ENCODE measurements at places on chromosomes 3 and 15.

GRCh38 chr15:41966414-41966812 lies 5.9 kb downstream of the EHD4 start:
- DNase-seq = no peak

DNA sequence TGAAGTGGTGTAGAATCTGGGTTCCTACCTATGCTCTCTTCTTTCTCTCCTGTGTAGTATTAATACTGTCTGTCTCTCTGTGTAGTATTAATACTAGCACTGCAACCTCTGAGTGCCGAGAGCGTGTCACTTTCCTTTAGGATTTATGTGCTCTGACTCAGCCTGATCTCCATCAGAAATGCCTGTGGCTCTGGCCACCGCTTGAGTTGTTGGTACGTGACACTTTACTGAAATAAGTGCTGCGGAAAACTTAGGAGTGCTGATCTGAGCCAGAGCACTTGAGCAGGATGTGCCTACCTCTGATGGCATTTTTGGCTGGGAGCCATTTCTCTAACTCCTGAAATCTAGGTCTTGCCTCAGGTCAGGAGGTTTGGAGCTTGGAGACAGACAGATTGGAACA lies 807.4 kb downstream of the SQOR start:
- DNase-seq = no peak

- no peak for DNase-seq
These were observed 561.4 kb downstream of the PYDC2 start for GRCh38 chr3:192022412-192022811.

DNA sequence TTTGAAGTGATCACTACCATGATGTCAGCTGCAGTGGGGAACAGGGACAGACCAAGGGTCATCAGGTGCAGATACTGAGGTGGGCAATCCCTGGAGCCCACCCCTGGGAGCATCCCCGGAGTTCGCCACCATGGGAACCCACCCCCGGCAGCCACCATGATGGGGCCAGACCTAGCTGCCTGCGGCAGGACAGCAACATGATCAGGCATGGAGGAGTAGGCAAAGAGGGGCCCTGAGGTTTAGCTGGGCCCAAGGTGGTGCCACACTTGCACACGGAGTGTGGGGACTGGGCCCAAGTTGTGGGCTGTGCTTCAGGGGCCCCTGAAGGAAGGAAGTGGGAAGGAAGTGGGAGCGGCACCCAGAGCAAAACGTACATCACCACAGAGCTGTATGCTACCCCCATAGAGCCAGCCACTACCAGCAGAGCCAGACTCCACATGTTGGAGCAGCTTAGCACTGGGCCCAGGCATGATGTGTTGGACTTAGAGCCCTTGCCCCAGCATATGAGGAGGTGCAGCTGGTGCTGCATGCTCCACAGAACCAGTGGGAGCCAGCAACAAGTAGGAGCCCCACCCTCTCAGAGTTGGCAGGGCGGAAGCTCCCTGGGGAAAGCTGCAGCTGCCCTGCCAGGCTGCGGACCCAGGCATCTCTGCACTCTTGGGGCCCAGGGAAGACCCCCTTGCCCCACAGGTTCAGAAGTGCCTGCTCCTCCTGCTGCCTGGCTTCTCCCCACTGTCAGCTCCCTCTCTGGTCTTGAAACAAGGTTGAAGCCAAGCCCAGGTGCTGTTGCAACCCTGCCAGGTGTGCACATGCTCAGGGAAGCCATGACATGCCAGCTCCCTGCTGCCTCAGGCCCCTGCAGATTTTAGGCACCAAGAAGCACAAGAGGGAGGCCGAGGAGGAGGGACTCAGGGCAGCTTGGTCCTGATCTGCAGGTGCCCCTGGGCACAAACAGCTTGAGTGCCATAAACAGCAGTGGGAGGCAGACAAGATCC lies 515.3 kb downstream of the ZBBX start:
- no peak for DNase-seq

DNA sequence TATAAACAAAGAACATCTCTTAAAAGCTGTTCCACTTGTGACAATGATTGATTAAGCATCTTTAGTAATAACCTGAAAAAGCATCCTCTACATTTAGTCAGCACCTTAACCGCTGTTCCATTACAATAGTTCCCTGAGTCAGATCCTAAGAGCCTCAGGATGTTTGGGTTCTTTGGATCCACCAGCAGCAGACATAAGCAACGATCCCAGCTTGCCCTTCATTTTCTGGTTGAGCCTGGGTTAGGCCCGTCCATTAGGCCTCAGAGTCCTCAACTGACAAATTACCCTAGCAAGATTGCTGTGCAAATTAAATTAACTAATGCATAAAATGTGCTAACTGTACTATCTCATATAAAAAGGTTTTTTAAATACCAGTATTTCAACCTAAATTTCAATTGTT lies 42.3 kb upstream of the ROBO1 start:
- DNase-seq = no peak

- DNase-seq = no peak
These were observed 262.6 kb downstream of the MECOM start for GRCh38 chr3:169400874-169401273.

- DNase-seq = peak; percentile 52
These were observed at the start of gene ZNF660 for GRCh38 chr3:44584646-44585501. Gene ZNF660 (plus strand): TSS chr3:44584964. CDS start chr3:44594194, 9,230 bp downstream.

DNA sequence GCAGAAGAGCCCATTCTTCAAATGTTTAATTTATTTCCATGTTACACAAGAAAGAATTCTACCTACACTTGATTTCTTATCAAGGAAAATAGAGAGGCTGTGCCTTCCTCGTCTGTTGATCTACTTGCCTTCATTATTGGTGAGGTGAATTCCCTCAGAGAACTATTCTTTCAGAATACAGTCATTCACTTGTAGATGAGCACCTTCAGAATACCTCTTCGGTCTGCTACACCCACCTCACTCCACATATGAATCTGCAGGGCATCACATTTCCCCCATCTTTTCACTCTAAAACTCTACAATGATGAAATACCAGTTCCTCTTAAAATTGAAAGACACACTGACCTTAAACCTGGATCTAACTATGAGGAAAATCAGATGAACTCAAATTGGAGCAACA lies 43.0 kb downstream of the TAFA4 start:
- no peak for DNase-seq

GRCh38 chr3:161064413-161064812 lies 40.7 kb downstream of the B3GALNT1 start:
- no peak for DNase-seq

GRCh38 chr15:69265347-69265955 lies 33.3 kb upstream of the PAQR5 start:
- no peak for DNase-seq

DNA sequence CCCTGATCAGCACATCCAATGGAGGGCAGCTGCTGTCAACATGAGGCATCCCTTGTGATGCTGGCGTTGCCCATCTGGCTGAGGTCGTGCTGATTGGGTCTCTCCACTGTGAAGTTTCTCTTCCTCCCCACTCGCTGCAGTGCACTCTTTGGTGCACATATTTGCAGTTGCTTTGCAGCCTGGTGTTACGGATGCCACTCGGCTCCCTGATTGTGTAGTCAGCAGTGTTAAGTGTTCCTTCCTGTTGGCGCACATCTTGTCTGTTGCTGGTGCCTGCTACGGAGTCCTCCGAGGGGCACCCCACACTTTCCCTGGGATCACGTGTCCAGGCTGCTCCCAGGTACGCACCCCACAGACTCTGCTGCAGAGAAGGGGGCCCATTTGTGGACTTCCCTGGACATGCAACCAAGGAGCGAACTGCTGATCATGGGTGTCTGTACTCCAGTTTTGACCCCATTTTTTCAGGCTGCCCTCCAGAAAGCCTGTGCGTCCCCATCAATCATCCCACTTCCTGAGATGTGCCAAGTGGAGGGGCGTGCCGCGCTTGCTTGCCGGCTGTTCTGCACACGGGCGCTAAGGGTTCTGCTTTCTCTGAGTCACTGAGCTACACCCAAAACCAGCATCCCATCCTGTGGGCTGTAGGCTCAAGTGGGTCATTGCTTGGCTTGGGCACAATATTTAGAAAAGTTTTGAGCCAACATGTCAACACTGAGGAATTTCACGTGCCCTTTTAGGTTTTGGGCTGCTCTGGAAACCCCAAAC lies 98.6 kb downstream of the FBLN2 start:
- DNase-seq = no peak

- DNase-seq = no peak
These were observed 86.5 kb downstream of the FRMD4B start for GRCh38 chr3:69299344-69299743.

- DNase-seq = no peak
These were observed 12.1 kb upstream of the CPB1 start for GRCh38 chr3:148815316-148816110.

Data from anterior cingulate cortex (tissue), 58 donors.